ENCODE measurements at places on chromosomes 6 and 20. TPM values are rescaled to one million over a fixed set of nuclear protein-coding genes. Genes with fewer than 3 reads are reported as not detected.

Gene SLC17A1
- not detected for total RNA-seq

Gene ADGRF5
- 23.6 TPM for total RNA-seq

Gene FOXC1
- 1.5 TPM for total RNA-seq

Gene SAMD10
- 0.54 TPM for total RNA-seq

Gene KHDRBS2
- not detected for total RNA-seq

- H3K36me3 ChIP-seq: no peaks in the 10 kb centered on the region
- DNase-seq: no peak
- no peaks in the 10 kb centered on the region for H3K27me3 ChIP-seq
- no peaks in the 10 kb centered on the region for H3K4me1 ChIP-seq
- no peak overlapping the region for H3K27ac ChIP-seq
Observed at GRCh38 chr6:22411376-22412105, 114.7 kb upstream of the PRL start.

DNA sequence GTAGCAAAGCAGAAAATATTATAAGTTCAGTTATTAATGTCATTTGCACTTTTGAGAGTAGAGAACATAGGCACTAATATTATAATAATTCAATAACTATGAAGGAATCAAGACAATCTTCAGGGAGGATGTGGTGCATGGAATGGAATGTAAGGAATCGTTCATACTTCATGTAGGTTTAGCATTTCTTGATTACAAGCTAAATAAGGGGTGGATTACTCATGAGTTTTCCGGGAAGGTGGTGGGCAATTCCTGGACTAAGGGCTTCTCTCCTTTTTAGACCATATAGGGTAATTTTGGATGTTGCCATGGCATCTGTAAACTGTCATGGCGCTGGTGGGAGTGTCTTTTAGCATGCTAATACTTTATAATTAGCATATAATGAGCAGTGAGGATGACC, 9.1 kb upstream of the BTNL2 start:
- DNase-seq: no peak
- H3K4me3 ChIP-seq: no peak overlapping the region
- H3K36me3 ChIP-seq: no peaks in the 10 kb centered on the region
- peaks cover 8% of the 10 kb centered on the region for H3K27me3 ChIP-seq
- H3K4me1 ChIP-seq: no peaks in the 10 kb centered on the region

- no peaks in the 10 kb centered on the region for H3K36me3 ChIP-seq
- H3K27ac ChIP-seq: no peak overlapping the region
- no peaks in the 10 kb centered on the region for H3K4me1 ChIP-seq
- no peak for DNase-seq
- H3K4me3 ChIP-seq: no peak overlapping the region
- no peaks in the 10 kb centered on the region for H3K27me3 ChIP-seq
Observed at GRCh38 chr6:129890164-129890563, 29.0 kb upstream of the TMEM244 start.

DNA sequence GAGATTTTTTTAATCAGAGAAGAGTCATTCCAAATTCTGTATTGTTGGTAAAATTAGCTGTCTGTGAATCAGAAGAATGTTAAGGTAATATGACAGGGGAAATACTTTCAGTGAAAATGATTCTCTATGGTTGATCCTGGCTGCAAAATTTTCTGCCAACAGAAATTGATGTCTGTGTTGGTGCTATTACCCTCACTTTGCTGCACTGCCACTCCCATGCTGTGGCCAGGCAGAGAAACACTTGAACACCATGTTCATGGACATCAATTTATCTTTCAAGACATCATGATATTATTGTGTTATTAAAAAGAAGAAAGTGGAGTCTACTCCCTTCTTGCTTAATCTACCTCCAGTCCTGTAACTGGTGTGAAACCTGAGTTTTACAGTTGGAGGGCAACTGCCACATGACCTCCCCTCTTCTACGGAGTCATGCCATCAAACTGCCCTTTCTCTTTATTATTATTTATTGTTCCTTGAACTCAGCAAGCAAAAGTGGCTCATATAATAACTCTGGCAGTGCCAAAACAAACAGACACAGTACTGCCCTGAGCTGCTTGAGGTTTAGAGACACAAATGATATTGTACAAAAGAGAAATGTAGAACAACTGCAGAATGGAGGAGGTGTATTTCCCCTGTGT, 288.0 kb upstream of the JAG1 start:
- H3K27me3 ChIP-seq: no peaks in the 10 kb centered on the region
- H3K36me3 ChIP-seq: no peaks in the 10 kb centered on the region
- H3K4me1 ChIP-seq: no peaks in the 10 kb centered on the region
- DNase-seq: no peak
- H3K4me3 ChIP-seq: no peak overlapping the region

GRCh38 chr20:59776059-59776603, 157.3 kb downstream of the SYCP2 start:
- H3K27ac ChIP-seq: no peak overlapping the region
- no peaks in the 10 kb centered on the region for H3K36me3 ChIP-seq
- no peak for DNase-seq

- H3K4me3 ChIP-seq: no peak overlapping the region
- no peak overlapping the region for H3K27ac ChIP-seq
- peaks cover 85% of the 10 kb centered on the region for H3K36me3 ChIP-seq
- no peaks in the 10 kb centered on the region for H3K27me3 ChIP-seq
- no peak for DNase-seq
Observed at GRCh38 chr20:50580842-50581544, 70.8 kb downstream of the PTPN1 start.

- no peak overlapping the region for H3K27ac ChIP-seq
- H3K36me3 ChIP-seq: no peaks in the 10 kb centered on the region
- H3K4me1 ChIP-seq: no peaks in the 10 kb centered on the region
- no peak overlapping the region for H3K4me3 ChIP-seq
- no peaks in the 10 kb centered on the region for H3K27me3 ChIP-seq
Observed at GRCh38 chr6:169529931-169530751, 171.7 kb downstream of the WDR27 start.

DNA sequence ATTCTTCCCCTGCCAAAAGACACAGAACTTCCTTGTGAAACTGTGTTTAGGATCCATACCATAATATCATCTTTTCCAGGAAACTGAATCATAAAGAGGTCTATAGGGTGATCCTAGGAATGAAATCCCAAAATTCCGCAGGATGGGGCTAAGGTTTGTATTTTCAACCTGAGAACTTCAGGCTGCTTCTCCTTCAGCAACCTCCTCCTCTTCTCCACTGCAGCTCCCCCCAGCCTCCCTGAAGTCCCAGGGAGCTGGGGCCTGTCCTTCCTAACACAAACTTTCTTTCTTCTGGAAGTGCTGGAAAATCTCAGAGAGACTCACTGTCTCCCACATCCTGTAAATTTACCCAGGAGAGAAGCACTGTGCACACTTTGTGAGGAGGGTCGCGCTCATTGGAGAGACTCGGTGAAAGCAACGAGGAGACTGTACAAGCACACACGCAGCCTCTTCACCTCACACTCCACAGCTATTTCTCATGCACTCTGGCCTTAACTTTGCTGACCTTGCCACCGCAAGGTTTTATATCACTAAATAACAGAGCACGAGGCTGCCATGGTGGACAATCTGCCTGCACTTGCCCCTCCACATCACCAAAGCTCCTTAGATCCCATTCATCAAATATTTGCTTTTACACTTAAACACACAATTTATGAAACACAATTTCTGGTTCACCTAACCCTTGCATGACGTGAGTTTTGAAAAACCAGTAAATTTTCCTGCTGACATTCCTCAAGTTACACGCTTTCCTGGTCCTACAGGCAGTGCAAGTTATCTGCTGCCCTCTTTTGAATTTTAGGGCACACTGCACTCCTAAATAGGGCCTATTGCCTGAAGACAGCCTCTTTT, 14.3 kb downstream of the ID4 start:
- no peaks in the 10 kb centered on the region for H3K4me1 ChIP-seq
- H3K4me3 ChIP-seq: no peak overlapping the region
- no peaks in the 10 kb centered on the region for H3K27me3 ChIP-seq
- no peaks in the 10 kb centered on the region for H3K36me3 ChIP-seq
- H3K27ac ChIP-seq: no peak overlapping the region

- no peaks in the 10 kb centered on the region for H3K36me3 ChIP-seq
- no peak overlapping the region for H3K4me3 ChIP-seq
- DNase-seq: no peak
Observed at GRCh38 chr6:15876406-15876805, 213.6 kb upstream of the DTNBP1 start.

DNA sequence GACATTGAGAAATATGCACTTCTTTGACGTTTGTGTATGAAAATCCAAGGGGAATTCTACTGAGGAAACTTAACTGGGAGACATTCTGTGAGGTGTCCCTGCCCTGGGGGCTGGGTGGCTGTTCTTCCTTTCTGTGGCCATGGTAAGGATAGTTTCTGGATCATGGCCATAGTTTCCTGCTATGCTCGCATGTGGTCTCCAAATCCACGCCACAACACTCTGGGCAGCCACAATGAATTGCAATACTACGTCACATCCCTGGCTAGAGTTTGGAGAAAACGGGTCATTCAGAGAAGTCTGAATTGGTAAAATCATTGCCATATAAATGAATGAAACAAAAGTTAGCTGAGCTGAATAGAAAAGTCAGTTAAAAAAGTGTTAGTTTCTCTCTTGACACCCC, 230.6 kb downstream of the UTRN start:
- H3K27ac ChIP-seq: no peak overlapping the region
- H3K36me3 ChIP-seq: peaks cover 64% of the 10 kb centered on the region
- no peaks in the 10 kb centered on the region for H3K4me1 ChIP-seq

DNA sequence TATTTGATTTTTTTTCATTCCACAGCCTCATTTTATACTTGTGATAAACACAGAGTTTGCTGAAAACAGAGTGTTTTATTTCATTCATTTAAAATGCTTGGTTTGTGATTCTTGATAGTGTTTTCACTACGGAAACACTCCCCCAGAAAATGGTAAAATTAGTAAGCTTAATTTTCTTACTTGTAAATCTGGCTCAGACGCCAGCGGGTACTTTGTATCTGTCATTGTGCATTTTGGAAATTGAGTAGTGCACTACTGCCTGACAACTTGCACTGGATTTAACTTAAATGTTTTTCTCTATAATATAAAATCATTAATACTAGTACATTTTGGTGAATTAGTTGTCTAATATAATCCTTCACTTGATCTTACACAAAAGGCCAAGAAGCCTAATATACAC, 37.0 kb upstream of the HINT3 start:
- peaks cover 4% of the 10 kb centered on the region for H3K36me3 ChIP-seq
- peak overlapping the region; percentile 75 for H3K27ac ChIP-seq
- no peaks in the 10 kb centered on the region for H3K4me1 ChIP-seq
- no peak for DNase-seq

DNA sequence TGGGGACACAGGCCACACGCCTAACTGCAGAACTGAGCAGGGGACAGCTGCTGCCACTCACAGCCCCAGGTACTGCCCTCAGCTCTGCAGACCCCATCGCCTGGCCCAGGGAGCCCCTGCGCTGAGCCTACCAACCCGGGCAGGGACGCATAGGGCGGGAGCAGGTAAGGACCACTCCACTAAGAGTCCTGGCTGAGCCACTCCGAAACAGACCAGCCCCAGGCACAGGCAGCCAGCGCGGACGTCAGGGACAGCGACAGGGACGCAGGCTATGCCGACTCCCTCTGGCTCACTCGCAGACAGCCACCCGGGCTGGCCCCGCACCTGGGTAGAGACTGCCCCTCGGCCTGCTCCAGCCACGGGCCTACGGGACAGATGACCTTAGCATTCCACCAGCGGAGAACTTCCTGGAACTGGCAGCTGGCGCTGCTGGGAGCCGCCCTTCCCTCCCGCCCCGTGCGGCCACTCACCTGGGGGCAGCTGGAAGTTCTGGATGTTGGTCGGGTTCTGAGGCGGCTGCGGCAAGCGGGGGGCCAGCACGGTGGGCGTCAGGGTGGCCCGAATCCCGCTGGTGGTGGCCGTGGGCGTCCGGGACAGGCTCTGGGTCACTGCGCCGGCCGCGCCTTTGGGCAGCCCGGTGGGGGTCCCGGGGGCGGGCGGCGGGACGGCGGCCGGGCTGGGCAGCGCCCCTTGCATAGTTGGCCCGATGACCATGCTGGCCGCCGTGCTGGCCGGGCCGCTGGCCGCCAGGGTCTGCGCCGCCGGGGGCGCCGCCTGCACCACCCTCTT, 1.5 kb downstream of the TAF4 start:
- H3K4me3 ChIP-seq: peak overlapping the region; percentile 64
- H3K4me1 ChIP-seq: peaks cover 46% of the 10 kb centered on the region

DNA sequence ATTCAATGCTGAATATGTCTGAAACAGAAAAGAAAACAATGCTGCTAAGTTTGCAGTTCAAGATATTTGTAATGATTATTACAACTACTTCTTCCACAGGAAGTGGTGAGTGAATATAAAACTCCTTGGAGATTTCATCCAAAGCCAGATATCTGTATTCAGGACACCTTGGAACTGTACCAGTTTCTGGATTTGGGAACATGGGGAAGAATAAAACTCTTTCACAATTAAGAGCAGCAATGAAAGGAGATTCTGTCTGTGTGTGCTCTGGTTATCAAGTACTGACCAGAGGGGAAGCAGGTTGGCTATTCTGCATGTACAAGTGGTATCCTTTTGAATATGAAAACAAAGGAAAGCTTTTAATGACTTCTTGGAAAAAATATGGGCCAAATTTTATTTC, 21.1 kb downstream of the ELOVL2 start:
- H3K4me1 ChIP-seq: peaks cover 9% of the 10 kb centered on the region
- no peak overlapping the region for H3K27ac ChIP-seq
- peaks cover 5% of the 10 kb centered on the region for H3K27me3 ChIP-seq
- H3K4me3 ChIP-seq: no peak overlapping the region

DNA sequence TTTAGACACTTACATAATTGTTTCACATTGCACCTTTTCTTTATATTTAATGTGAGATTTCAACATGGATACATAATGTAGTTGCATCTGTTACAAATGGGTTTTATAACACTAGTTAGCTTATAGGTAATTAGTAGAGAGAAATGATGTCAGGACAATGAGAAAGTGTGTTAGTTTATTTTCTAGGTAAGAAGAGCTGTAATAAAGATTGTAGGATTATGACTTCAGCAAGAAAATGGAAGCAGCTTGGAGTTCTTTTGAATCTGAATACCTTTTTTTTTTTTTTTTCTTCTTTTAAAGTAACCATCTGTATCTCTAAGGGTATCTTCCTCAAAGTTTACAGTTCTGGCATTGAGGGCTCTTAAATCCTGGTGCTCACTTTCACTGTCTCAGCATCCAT, 35.3 kb downstream of the CD2AP start:
- H3K36me3 ChIP-seq: no peaks in the 10 kb centered on the region
- DNase-seq: no peak
- H3K27ac ChIP-seq: no peak overlapping the region
- H3K27me3 ChIP-seq: no peaks in the 10 kb centered on the region
- no peaks in the 10 kb centered on the region for H3K4me1 ChIP-seq
- no peak overlapping the region for H3K4me3 ChIP-seq

GRCh38 chr6:13260101-13260598, 68.2 kb downstream of the TBC1D7 start:
- H3K27ac ChIP-seq: no peak overlapping the region
- no peak overlapping the region for H3K4me3 ChIP-seq
- DNase-seq: no peak

GRCh38 chr6:128784266-128784665, 98.7 kb upstream of the LAMA2 start:
- H3K36me3 ChIP-seq: no peaks in the 10 kb centered on the region
- H3K27ac ChIP-seq: no peak overlapping the region
- DNase-seq: no peak
- no peaks in the 10 kb centered on the region for H3K4me1 ChIP-seq
